ENCODE measurements at places on chromosomes 3 and 15. TPM values are rescaled to one million over a fixed set of nuclear protein-coding genes. Genes with fewer than 3 reads are reported as not detected.

The ISLR2 gene
- total RNA-seq = not detected

The SEC62 gene
- 11.3 TPM for total RNA-seq

The IQGAP1 gene
- total RNA-seq = 37.7 TPM

The SNAP23 gene
- total RNA-seq = 29.6 TPM

The TMEM45A gene
- total RNA-seq = 0.81 TPM

The RASL12 gene
- not detected for total RNA-seq

The CEP70 gene
- 11.8 TPM for total RNA-seq

The GPR15 gene
- total RNA-seq = not detected

The SLCO2A1 gene
- total RNA-seq = under 0.01 TPM

The GOLGA8N gene
- total RNA-seq = 34.7 TPM

The CYP8B1 gene
- total RNA-seq = not detected

The A4GNT gene
- total RNA-seq = not detected

The KBTBD13 gene
- total RNA-seq = not detected

The SEMA6D gene
- under 0.01 TPM for total RNA-seq

The AADAC gene
- total RNA-seq = not detected

The SCG5 gene
- 0.27 TPM for total RNA-seq

The CLCN2 gene
- 3.5 TPM for total RNA-seq

The GOLGA8K gene
- 1.9 TPM for total RNA-seq

The LNP1 gene
- total RNA-seq = 1.6 TPM

The CCR9 gene
- total RNA-seq = 1.9 TPM

The EPHA3 gene
- not detected for total RNA-seq

The USP3 gene
- total RNA-seq = 24.8 TPM

The IL16 gene
- 44.7 TPM for total RNA-seq

The LEKR1 gene
- 1.1 TPM for total RNA-seq

The FOXL2 gene
- under 0.01 TPM for total RNA-seq

The ROBO2 gene
- under 0.01 TPM for total RNA-seq

The CHST2 gene
- 6.7 TPM for total RNA-seq

The SUMF1 gene
- 66.8 TPM for total RNA-seq

The NUDT16 gene
- total RNA-seq = 18.3 TPM

The GABRB3 gene
- total RNA-seq = 0.54 TPM

The HERC2 gene
- total RNA-seq = 77.3 TPM

The CISH gene
- 17.8 TPM for total RNA-seq

The ERC2 gene
- 0.54 TPM for total RNA-seq

The EPB42 gene
- 0.54 TPM for total RNA-seq

The PGBD4 gene
- 2.2 TPM for total RNA-seq

The C3orf49 gene
- total RNA-seq = not detected

Data from hematopoietic multipotent progenitor cell (in vitro differentiated cells).